Osteocyte (in vitro differentiated cells): ENCODE measurements at places on chromosomes 1 and 21. TPM values are rescaled to one million over a fixed set of nuclear protein-coding genes. Genes with fewer than 3 reads are reported as not detected.

Gene GPR61
- total RNA-seq: not detected in 2 replicates

Gene ATPAF1
- total RNA-seq: 34.2 and 35.7 TPM in 2 replicates

DNA sequence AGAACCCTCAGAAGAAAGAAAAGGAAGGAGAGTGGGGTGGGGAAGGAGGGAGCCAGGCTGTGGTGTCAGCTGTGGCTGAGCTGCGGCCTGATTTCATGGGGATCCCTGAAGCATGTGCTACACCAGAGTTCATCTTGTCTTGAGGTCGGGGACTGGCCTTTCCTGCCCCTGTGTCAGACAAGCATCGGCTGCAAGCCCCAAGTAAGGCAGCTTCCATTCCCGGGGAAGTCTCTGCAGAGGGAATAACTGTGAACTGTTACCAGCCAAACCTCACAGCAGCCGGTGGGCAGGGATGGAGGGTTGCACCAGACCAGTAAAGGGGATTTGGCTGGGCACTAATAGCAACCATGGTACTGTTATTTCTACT lies 35.7 kb upstream of the BTG2 start:
- peak; percentile 73 for DNase-seq
- no peaks in the 10 kb centered on the region for H3K36me3 ChIP-seq
- H3K4me3 ChIP-seq: no peak overlapping the region
- no peak overlapping the region for H3K27ac ChIP-seq
- peaks cover 20% of the 10 kb centered on the region for H3K4me1 ChIP-seq

GRCh38 chr1:5818755-5819154 lies 173.5 kb downstream of the NPHP4 start:
- H3K36me3 ChIP-seq: no peaks in the 10 kb centered on the region
- DNase-seq: no peak
- H3K4me1 ChIP-seq: no peaks in the 10 kb centered on the region
- H3K27me3 ChIP-seq: no peaks in the 10 kb centered on the region

- H3K36me3 ChIP-seq: no peaks in the 10 kb centered on the region
- no peak for DNase-seq
- H3K27ac ChIP-seq: no peak overlapping the region
- no peak overlapping the region for H3K4me3 ChIP-seq
Observed at GRCh38 chr1:2927393-2928360, 93.6 kb upstream of the ACTRT2 start.

DNA sequence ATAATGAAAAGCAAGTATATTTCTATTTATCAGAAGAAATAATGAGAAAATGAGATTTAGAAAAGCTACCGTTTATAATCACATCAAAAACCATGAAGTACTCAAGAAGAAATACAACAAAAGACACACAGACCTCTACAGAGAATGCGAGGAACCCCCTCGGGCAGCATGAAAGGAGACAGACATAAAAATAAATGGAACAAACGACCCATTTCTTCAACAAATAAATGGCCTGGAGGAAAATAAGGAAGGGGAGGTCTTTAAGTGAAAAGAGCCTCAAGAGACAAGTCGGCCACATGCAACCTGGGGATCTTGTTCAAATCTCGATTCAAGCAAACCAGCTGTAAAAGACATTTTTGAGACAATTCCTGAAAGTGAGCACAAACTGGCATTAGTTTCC lies 6.0 kb downstream of the CFAP74 start:
- no peaks in the 10 kb centered on the region for H3K4me1 ChIP-seq
- no peak overlapping the region for H3K4me3 ChIP-seq
- H3K27me3 ChIP-seq: peaks cover 47% of the 10 kb centered on the region
- no peak for DNase-seq
- H3K36me3 ChIP-seq: no peaks in the 10 kb centered on the region
- H3K27ac ChIP-seq: no peak overlapping the region

GRCh38 chr1:7930645-7931445 lies 9.8 kb downstream of the TNFRSF9 start:
- no peaks in the 10 kb centered on the region for H3K36me3 ChIP-seq
- H3K27ac ChIP-seq: no peak overlapping the region
- no peak for DNase-seq
- no peaks in the 10 kb centered on the region for H3K4me1 ChIP-seq
- peaks cover 52% of the 10 kb centered on the region for H3K27me3 ChIP-seq
- H3K4me3 ChIP-seq: no peak overlapping the region
